ENCODE measurements at places on chromosomes 12 and 14. TPM values are rescaled to one million over a fixed set of nuclear protein-coding genes. Genes with fewer than 3 reads are reported as not detected.

The ZNF891 gene
- 1.2 TPM for total RNA-seq

The LMNTD1 gene
- 0.63 TPM for total RNA-seq

The PRPH gene
- 0.33 TPM for total RNA-seq

The NELL2 gene
- total RNA-seq, result not detected

The RDH16 gene
- 0.13 TPM for total RNA-seq

The RNFT2 gene
- 6.6 TPM for total RNA-seq
